ENCODE measurements at places on chromosomes 3 and 15. TPM values are rescaled to one million over a fixed set of nuclear protein-coding genes. Genes with fewer than 3 reads are reported as not detected.

Gene EPHB3
- polyA plus RNA-seq = 2.1 TPM

Gene MYZAP
- polyA plus RNA-seq = 0.07 TPM

Gene ARID3B
- polyA plus RNA-seq = 3.7 TPM

Gene CASR
- polyA plus RNA-seq = not detected

Gene C3orf85
- polyA plus RNA-seq = not detected

Gene IFT57
- 47.8 TPM for polyA plus RNA-seq

Gene GOLGA6L7
- not detected for polyA plus RNA-seq

Gene ZBBX
- 0.50 TPM for polyA plus RNA-seq

Gene CD86
- not detected for polyA plus RNA-seq

Gene ACAD9
- 41.9 TPM for polyA plus RNA-seq

Gene GPR27
- polyA plus RNA-seq = 0.16 TPM

Gene CRABP1
- polyA plus RNA-seq = 1.6 TPM

Gene MESP1
- polyA plus RNA-seq = 0.74 TPM

Gene ARPC4
- polyA plus RNA-seq = 220 TPM

Gene C3orf70
- under 0.01 TPM for polyA plus RNA-seq

Gene IL20RB
- polyA plus RNA-seq = 0.58 TPM

Gene TTLL13
- 0.06 TPM for polyA plus RNA-seq

Gene A4GNT
- polyA plus RNA-seq = not detected

Gene BTLA
- polyA plus RNA-seq = not detected

Gene GRIP2
- polyA plus RNA-seq = 0.26 TPM

Gene AMT
- polyA plus RNA-seq = 21.3 TPM

Gene ACTC1
- polyA plus RNA-seq = not detected

Gene TTBK2
- 6.4 TPM for polyA plus RNA-seq

Gene DAZL
- not detected for polyA plus RNA-seq

Gene PFKFB4
- polyA plus RNA-seq = 6.7 TPM

Gene COL6A5
- polyA plus RNA-seq = not detected

Gene LPP
- 9.3 TPM for polyA plus RNA-seq

Gene KNG1
- not detected for polyA plus RNA-seq

Gene DZIP3
- 9.2 TPM for polyA plus RNA-seq

Gene GOLGA8J
- not detected for polyA plus RNA-seq

Gene CLRN1
- not detected for polyA plus RNA-seq

Gene HESX1
- 1.2 TPM for polyA plus RNA-seq

Gene GATA2
- 5.5 TPM for polyA plus RNA-seq

Gene MYL3
- polyA plus RNA-seq = not detected

Gene AMIGO3
- polyA plus RNA-seq = 1.2 TPM

Gene SQOR
- 7.8 TPM for polyA plus RNA-seq

Gene ARPIN
- 13.5 TPM for polyA plus RNA-seq

Gene CCNB2
- polyA plus RNA-seq = 46.6 TPM

Gene TEX264
- polyA plus RNA-seq = 82.1 TPM

Gene ACAA1
- 101 TPM for polyA plus RNA-seq

Gene CCR3
- not detected for polyA plus RNA-seq

Gene CD200R1
- polyA plus RNA-seq = 0.02 TPM

Gene HYKK
- polyA plus RNA-seq = 2.8 TPM

Gene CYP1A1
- 0.07 TPM for polyA plus RNA-seq

Gene IL16
- not detected for polyA plus RNA-seq

Gene ACVR2B
- 1.4 TPM for polyA plus RNA-seq

Gene FOXL2
- not detected for polyA plus RNA-seq

Gene MINAR1
- 0.35 TPM for polyA plus RNA-seq

Measured in SK-N-SH (cell line).